CD8-positive, alpha-beta T cell (primary cell): ENCODE measurements at places on chromosomes 2 and 18. TPM values are rescaled to one million over a fixed set of nuclear protein-coding genes. Genes with fewer than 3 reads are reported as not detected.

Gene IL1RL2
- not detected for total RNA-seq

Gene IL1R2
- total RNA-seq = not detected

Gene PPP1R7
- total RNA-seq = 50.9 TPM

Gene CABYR
- total RNA-seq = 1.2 TPM

Gene ACVR1C
- total RNA-seq = 2.3 TPM

Gene RFX8
- not detected for total RNA-seq

Gene MC4R
- not detected for total RNA-seq

Gene SIX2
- total RNA-seq = not detected

Gene EFR3B
- total RNA-seq = 0.08 TPM

Gene ALPG
- not detected for total RNA-seq

Gene GAREM2
- total RNA-seq = 4.8 TPM

Gene KIF1A
- not detected for total RNA-seq

Gene CD207
- total RNA-seq = not detected

Gene C2orf81
- 1.8 TPM for total RNA-seq

Gene GKN1
- not detected for total RNA-seq

Gene PREB
- total RNA-seq = 10.1 TPM

Gene BCL2
- total RNA-seq = 39.5 TPM

Gene TTC31
- 25.9 TPM for total RNA-seq

- DNase-seq = no peak
These were observed 376.0 kb downstream of the DCC start for GRCh38 chr18:52715991-52716390.

DNA sequence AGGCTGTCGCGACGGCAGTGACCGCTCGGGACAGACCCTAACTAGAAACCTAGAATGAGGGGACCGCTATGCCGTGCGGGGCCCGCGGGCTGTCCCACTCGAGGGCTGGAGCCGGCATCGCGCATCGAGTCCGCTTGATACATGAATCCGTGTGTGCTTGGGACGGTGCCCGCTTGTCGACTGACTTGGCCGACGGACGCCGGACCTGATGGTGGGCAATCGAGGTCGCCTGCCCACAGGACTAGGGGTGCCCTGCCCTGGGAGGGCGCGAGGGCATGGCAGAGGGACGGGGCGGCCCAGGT, 749 bp upstream of the PTMA start:
- DNase-seq = no peak

DNA sequence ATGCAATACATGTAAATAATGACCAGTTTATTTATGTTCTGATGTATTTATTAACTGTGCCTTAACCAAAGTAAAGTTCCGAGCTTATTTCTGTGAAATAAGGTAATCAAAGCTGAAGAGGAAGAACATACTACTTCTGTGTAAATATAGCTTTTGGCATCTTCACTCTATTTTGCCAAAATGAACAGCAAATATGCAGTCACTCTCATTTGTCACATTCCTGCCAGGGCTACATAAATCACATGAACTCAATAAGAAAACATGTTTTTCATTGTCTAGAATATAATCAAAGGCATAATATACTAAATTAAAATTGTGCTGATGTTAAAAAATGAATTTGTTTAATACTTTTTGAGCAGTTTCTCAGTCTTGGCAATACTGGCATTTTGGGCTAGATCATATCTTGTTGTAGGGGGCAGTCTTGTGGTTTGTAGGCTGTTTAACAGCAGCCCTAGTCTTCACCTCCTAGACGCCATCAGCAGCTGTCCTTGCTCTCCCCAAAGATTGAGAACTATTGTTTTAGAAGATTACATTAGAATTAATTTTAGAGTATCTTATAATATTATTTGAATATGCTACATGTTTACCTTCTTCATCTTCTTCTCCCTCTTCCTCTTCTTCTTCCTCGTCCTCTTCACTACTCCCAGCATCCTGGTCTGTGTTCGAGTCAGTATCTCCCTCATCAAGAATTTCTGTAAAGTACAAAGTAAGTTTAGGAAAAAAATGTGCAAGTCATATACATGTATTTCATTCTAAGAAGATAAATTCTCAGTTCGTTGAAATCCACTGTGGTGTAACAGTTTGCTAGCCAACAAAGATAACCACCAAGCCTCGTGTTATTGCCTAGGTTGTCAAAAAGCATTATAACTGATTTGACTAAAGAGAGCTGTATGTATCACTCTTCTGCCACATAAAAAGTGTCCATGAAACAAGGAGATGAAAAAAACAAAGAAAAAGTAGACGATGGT, 41.5 kb downstream of the CWC22 start:
- DNase-seq = no peak

DNA sequence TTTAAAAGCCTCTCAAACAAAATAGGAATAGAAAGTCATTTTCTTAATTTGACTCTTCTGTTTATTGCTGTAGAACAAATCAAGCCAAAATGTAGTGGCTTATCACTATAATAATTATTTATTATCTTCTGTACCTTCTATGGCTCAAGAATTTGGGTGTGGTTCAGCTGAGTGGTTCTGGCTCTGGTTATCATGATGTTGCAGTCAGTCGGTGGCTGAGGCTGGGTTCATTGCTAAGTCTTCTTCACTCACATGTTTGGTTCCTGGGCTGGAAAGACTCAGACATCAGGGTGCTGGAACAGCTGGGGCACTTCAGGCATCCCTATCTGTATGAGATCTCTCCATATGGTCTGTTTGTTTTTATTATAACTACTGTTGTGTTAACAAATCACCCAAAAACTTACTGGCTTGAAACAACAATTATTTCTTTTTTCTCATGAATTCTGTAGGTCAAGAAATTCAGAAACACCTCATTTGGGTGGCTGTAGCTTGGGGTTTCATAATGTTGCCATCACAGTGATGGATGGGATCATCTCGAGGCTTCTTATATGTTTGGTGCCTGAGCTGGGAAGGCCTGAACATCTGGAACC, 242.6 kb upstream of the FBXO11 start:
- no peak for DNase-seq

GRCh38 chr2:224324604-224325003, 77.3 kb downstream of the FAM124B start:
- no peak for DNase-seq

- DNase-seq = no peak
These were observed 25.0 kb upstream of the PCBP1 start for GRCh38 chr2:70062270-70062669.

- DNase-seq = no peak
These were observed 45.3 kb downstream of the PIKFYVE start for GRCh38 chr2:208311321-208311720.

- no peak for DNase-seq
These were observed 474.2 kb upstream of the FANCL start for GRCh38 chr2:58715344-58715743.

DNA sequence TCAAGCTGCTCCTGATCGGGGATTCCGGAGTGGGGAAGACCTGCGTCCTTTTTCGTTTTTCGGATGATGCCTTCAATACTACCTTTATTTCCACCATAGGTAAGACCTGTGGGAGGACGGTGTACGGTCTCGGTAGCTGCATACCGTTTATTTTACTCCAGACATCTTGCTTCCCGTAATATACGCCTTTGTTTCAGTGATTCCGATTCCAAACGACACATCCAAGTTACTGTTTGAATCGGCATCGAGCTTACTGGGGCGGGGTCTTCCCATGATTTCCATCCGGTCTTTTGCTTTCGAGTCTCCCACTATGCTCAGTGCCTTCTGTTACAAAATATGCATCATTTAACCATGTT, 731 bp downstream of the RAB10 start:
- DNase-seq = no peak

- DNase-seq = no peak
These were observed 199.1 kb upstream of the CELF4 start for GRCh38 chr18:37764541-37765288.

DNA sequence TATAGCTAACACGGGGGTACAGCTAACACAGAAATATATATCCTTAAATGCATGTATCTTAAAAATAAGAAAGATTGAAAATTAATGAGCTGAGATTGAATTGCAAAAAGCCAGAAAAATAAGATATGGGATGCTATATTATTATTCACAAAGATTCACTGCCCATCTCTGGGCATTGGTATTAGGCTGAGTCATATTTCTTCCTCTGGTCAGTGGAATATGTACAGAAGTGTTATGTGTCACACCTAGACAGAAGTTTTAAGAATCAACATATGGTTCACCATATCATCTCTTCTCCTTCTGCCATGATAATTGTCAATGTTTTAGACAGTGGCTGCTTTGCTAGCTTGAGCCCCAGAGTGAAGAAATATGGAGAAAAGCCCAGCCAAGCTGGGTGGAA, 14.0 kb upstream of the MCFD2 start:
- no peak for DNase-seq

- no peak for DNase-seq
These were observed 479.4 kb upstream of the TCF4 start for GRCh38 chr18:56067214-56067894.

- DNase-seq = no peak
These were observed 15.6 kb downstream of the SLC39A10 start for GRCh38 chr2:195672674-195673073.

GRCh38 chr18:61892683-61893308, at the start of gene RNF152:
Gene RNF152, minus strand, starts transcription at chr18:61893007. Its CDS starts 76,544 bp downstream, at chr18:61816463.
- peak; percentile 13 for DNase-seq

GRCh38 chr2:9652898-9653479, 22.2 kb upstream of the YWHAQ start:
- no peak for DNase-seq

DNA sequence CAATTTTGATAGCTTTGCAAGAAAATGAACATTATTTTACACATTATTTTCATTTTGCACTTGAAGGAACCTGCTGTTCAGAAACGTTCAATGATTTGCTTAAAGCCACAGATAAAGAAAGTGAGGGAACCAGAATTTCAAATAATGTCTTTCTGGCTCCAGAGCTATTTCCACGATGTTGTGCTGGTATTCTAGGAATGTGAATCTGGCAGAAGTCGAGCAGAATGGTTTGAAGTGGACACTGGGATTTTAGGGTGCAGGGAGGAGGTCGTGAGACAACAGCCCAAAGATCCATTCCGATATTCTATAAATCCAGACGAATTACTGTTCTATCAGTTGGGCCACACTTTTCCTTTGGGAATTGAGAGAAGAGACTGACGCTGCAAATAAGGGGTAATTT, 2.2 kb downstream of the CCDC102B start:
- DNase-seq = no peak

DNA sequence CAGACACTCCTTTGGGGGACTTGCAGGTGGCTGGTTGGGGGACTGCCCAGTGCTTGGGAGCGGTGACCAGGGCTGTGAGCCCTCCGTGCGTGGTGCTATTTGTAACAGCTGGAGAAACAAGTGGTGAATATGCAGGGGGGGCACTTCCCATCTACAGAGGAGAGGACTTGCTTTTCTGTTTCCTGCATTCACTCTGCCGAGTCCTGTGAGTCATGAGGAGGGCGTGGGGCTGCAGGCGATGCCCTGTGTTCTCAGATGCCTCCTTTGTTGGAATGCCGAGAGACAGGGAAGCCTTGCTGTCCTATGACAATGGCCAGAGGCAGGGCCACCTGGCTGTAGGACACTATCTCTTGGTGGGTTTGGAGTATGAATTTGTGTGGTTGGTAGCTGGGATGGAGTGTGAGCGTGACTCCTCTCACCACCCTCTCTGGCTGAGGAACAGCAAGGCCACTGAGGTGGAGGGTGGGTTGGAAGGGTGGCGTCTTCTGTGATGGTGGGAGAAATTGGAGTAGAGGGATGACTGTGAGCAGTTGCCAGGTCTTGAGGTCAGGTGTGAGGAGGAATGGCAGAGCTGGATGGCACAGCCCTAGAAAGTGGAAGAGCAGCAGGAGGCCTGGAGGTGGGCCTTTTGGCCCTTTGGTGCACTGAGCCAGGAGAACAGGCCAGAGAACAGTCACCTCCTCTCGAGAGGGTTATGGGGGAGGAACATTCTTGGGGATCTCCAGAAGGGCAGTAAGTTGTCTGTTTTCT, 24.3 kb downstream of the FHOD3 start:
- DNase-seq = no peak

DNA sequence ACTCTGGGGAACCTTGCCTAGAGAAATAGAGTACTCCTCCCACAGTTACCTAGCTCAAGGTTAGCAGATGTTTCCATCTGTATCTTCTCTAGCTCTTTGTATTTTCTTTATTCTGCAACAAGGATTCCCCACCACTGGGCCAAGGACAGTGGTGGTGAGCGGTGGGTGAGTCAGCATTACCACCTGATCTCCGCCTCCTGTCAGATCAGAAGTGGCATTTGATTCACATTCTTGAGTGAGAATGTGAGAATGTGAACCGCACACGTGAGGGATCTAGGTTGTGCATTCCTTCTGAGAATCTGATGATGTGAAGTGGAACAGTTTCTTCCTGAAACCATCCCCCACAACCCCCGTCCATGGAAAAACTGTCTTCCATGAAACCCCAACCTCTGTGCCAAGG, 9.0 kb downstream of the EPB41L3 start:
- DNase-seq = no peak

DNA sequence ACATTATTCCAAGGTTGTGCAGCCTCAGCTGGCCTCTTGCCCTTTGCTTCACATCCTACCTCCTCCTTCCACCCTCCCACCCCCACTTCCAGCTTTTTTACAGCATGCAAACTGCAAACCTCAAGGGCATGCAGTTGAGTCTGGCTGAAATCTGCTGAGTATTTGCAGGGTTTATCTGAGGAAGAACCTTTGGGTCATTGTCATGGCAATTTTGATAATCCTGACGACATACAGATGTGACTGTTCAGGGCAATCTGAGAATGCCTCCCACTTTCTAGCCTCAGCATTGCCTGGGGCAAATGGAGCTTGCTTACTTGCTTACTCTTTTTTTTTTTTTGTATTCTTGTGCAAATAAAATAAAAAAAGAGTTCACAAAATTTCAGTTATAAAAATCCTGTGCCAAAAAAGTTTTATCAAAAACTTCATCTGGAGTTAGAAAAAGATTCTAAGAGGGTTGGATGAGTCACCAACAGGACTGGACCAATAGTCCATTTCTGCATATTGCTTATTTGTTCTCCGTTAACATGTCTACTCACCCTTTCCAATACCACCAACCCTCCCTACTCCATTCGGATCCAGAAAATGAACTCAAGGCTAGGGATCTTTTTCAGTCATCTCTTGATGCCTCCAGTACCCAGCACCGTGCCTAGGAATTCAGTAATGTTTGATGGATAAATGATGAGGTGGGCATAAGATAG, 23.6 kb upstream of the LHCGR start:
- DNase-seq = no peak

DNA sequence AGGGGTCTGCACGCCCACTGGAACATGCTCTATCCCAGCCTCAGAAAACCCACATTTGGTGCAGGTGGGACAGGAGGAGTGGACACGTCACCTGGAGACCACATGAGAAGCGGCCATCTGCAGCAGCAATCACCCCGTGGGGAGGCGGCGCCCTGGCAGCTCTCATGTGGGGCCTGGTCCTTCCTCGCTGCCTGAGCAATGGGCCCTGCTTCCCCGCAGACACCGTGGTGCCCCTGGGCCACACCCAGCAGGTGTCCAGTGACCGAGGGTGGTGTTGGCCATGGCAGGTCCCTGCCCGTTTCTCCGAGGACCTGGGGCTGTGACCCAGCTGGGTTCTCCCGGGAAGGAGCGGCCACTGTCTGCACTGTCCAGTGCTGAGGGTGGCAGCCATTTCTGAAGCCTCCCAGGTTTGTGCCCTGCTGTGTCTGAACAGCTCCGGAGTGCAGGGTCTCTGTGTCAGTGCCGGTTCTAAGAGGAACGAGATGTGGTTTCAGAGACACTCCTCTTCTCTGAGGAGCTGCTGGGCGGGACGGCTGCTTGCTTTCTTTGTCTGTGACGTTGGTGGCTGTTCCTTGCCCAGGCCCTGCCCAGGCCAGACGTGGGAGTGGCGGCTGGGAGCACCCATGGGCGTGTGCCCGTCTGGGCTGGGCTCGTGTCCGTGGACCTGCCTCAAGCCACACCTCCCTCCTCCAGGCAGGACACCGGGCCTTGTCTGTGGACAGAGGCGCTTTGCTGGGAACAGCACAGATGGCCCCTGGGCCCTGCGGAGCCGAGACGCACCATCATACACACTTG, 44.8 kb downstream of the NFATC1 start:
- DNase-seq = no peak

- DNase-seq = peak; percentile 62
These were observed 52.3 kb downstream of the RAB10 start for GRCh38 chr2:26086155-26086637.
